Activated naive CD8-positive, alpha-beta T cell treated with anti-CD3 and anti-CD28 coated beads for 36 hours (primary cell): ENCODE measurements at places on chromosomes 6 and 20. TPM values are rescaled to one million over a fixed set of nuclear protein-coding genes. Genes with fewer than 3 reads are reported as not detected.

Gene GPX5
- not detected for total RNA-seq

DNA sequence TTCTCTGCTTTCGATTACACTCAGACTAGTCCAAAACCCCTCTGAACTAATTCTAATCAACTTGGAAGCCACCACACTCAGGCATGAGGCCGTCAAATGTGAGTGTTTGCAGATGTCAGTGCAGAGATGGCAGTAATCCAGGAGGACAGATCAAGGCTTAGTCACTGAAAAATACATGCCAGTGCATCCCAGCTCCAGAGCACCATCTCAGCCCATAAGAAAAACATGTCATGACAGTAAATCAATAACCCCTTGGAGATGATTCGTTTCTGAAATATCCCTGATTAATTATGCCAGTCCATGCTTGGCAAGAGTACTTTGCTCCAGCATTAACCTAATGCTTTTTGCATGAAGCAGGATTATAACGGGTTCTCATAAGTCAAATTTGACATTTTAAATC lies 179.5 kb downstream of the ADAT2 start:
- no peak for DNase-seq

Gene OTOR
- not detected for total RNA-seq

DNA sequence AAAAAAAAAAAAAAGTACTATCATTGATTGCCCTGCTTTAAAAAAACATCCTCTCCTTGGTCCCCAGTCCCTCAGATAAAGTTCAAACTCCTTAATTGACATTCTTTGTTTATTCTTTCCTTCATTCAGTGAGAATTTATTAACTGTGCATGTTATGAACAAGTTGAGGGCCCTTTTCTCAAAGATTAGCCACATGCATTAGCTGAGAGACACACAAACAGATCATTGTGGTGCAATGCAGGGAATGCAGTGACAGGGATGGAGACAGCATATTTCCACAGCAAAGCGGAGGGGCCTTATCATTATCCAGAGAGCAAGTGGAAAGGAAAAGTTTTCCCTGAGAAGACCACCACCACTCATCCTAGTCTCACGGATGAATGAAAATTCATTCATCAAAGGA lies 21.9 kb upstream of the IPCEF1 start:
- DNase-seq: no peak

DNA sequence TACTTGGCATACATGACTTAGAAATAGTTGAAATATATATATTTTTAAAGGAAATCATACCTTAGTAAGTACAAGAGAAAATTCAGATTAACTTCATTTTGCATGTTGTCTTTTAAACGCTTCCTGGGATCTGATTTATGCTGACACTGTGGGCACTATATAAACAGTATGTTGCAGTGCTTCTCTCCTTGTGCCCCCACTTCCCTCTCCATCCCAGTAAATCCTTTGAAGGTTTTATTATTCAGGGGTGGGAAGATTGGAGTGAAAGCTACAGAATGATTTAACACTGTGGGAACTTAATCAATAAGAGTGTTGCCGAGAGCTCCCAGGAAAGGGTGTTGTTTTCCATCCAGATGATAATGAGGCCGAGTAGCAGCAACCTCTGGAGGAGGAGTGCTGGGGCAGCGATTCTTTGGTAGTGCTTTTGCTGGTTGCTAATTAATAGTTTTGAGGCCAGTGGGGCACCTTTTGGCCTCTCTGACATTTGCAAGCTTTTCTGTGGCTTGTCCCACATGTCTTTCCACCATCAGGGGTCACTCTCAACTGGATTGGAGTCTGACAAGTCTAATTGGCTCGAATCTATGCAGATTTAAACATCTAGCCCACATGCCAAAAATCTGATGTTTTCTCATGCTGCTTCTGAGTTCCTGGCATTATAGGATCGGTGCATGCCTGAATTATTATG lies 183.0 kb upstream of the MMS22L start:
- DNase-seq: no peak

Gene C6orf58
- total RNA-seq: not detected

DNA sequence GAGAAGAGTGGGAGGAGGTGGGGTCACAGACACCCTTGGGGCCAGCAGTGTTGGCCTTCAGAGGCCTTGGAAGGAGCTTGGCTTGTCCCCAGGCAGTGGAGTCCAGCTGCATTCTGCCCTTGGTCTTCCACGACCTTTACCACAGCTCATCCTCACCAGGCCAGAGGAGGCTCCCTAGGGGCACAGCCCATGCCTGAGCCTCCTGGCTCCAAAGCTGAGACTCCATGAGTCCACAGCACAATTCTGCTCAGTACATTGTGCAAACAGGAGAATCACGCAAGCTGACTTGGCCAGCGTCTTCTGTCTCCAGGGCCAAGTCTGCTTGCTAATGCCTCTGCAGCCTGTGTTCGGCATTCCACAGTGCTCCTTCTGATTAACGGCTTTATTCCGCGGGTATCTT lies 337.2 kb downstream of the SMOC2 start:
- DNase-seq: no peak

GRCh38 chr20:61640131-61640870 lies 388.2 kb downstream of the CDH4 start:
- DNase-seq: no peak
